ENCODE measurements at places on chromosomes 3 and 15.
A peak's percentile ranks its signal among the peaks of the same experiment; 100 is the strongest.

GRCh38 chr3:152139651-152140050 lies 129.1 kb upstream of the MBNL1 start:
- DNase-seq = no peak

GRCh38 chr15:93982226-93982727 lies 249.1 kb upstream of the MCTP2 start:
- peak; percentile 30 for DNase-seq

GRCh38 chr3:183013856-183014255 lies 33.5 kb upstream of the DCUN1D1 start:
- DNase-seq = no peak

GRCh38 chr15:40755812-40756208 lies 756 bp upstream of the RMDN3 start:
- no peak for DNase-seq

DNA sequence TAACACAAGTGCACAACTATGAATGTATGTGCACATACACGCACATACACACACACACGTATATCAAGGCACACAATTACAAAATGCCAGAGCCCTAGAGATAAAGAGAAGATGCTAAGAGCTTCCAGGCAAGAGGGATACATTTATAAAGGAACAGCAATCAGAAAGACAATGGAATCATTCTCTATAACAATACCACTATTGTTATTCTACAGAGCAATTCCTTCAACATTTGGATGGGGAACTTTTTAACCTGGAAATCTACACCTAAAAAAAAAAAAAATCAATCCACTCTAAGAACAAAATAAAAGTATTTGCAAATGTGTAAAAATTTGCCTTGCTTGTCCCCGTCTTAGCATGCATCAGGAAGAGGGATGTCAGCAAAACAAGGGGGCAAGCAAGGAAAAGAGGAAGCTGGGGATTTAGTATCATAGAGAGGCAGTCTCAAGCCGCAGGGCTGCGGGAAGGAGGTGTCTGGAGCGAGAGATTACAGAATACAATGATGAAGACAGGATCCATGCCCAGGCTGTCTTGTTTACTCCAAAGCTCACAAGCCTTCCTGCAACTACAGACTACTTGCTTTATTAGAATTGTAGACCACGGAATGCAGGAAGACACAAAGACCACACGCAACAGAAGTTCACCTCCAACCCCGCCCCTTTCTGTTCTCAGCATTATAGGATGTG lies 220.2 kb downstream of the NTRK3 start:
- no peak for DNase-seq

- peak; percentile 13 for DNase-seq
Measured at GRCh38 chr15:56598991-56599390, 134.1 kb upstream of the MNS1 start.

Measured in fibroblast of the conjunctiva (primary cell).